ENCODE measurements at places on chromosomes 5 and 9.

DNA sequence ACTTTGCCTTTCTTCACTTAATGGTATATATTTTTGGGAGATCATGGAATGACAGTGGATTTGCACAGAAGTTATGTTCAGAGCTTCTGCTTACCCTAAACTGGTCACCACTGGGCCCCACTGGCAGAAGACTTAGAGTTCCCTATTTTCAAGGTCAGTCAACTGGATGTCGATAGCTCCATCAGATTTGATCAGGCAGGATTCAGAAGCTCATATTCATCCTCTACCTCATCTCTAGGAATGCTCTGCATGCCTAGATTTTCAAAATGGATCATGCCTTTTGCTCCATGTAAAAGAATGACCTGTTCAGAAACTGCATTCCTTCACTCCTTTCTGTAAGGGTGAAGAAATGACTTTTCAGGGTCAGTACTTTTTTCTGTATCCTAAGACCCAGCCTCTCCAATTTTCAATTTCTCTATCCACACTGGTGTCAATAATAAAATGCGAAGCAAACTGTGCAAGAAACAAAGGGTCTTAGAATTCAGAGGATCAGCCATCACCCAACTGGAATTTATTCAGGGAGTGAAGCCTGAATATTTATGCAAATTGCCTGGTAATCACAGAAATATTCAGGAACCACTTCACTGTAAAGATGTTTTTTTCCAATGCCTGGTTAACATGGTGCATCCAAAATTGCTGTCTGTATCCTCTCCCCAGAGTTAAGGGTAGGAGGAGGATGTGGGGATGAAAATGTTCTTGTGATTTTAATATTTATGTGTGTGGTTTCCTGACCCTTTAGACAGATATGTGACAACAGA, 125.4 kb downstream of the DOCK2 start:
- DNase-seq, result no peak

- no peak for DNase-seq
Measured at GRCh38 chr9:93127395-93127911, 6.6 kb downstream of the NINJ1 start.

- no peak for DNase-seq
Measured at GRCh38 chr9:100070104-100071041, 28.4 kb downstream of the ERP44 start.

GRCh38 chr5:180423598-180423997, 70.5 kb upstream of the GFPT2 start:
- no peak for DNase-seq

DNA sequence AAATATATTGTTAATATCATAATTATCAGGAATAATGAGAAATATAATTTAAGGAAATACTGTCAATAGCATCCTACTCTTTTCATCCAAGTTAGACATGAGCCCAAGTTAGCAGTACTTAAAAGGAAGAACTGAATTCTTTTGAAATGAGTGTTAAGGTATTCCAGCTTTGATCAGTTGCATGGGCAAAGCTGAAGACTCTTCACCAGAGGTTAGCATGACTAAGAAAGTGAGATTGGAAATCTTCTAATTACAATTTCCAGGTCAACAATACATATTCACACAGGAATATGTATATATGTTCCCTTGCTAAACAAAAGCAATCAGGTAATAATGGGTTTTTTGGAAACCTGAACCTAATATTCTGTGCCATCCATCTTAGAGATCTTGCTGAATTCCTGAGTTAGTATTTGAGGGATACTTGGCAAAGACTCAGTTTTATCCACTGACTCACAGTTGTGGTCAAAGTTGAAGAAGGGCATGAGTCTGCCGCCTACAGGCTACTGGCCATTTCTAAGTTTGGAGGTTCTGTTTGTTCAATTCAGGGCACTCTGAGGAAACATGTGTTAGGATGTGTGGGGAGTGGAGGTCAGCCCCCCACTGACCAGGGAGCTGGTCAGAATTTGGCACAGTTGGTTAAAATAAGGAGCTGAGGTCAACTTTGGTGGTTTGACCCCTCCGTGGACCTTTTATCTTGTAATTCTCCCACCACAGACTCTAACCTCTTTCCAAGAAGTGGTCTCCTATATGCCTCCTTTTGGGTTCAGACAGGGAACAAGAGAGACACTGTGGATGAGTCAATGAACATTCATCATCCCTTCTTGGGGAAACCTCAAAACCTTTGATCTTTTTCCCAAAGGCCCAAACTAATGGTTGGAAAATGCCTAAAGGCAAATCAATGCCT, 118.3 kb downstream of the PIK3R1 start:
- DNase-seq, result no peak

DNA sequence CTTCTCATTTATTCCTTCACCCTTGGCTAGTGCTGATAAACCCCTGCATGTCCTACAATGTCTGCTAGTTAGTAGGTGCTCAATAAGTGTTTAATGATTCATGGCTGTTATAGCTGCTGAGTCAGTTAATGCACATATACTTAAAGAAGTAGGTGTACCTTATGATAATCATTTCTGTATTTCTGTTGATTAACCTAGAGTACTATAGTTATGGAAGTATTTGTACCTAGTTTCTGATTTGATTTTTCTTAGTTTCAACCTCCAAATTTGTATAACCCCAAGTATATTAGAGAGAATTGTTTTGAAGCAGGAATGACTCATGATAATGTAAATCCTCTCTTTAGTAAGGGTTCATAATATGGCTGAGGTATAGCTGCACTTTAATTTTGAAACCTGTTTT, 8.9 kb downstream of the SMAD5 start:
- no peak for DNase-seq

DNA sequence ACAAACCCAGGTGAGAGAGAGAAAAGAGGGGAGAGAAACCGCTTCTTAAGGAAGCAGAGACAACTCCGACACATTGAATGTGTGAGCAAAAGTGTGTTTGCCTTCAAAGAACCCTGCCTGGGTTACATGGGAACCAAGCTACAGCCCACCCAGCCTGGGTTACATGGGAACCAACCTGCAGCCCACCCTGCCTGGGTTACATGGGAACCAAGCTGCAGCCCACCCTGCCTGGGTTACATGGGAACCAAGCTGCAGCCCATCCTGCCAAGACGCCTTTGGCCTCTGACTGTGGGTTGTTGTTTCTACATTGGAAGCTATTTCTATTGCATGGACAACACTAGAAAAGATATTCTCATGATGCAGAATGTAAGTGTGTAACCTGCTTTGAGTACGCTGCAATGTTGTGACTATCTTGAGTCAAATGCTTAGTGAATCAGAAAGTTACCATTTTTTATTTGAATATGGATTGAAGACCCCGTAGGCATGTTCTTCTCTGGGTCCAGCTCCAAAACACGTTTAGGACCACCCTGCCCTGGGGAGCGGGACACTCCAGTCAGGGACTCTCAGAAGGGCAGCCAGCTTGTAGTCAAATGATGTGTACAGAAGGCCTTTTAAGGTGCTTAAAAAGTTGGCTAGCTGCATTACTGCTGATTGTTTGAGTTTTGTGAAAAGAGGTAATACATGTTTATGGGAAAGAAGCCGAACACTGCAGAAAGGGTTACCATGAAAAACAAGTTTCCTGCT, 39.1 kb upstream of the UNC5A start:
- DNase-seq, result no peak

GRCh38 chr9:129608561-129609481, 12.1 kb downstream of the C9orf50 start:
- DNase-seq, result no peak

DNA sequence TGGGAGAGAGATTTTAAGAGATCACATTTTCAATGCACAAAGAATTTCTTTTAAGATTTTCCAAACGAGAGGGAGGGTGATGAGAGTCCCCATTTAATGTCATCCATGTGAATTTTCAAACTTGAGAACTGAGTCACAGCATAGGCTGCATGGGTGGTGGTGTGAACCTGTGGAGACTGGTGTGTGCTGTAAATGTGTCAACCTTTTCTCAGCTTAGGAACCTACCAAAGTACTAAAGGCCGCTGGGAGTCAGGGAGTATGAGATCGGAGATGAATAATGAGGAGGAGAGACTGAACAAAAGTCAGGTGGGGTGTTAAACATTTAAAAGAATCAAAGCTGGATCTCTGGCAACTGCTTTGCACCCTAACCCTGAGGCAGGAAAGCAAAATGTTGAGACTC, 7.5 kb downstream of the ALDH1A1 start:
- no peak for DNase-seq

GRCh38 chr9:79688363-79688762, 116.6 kb downstream of the TLE4 start:
- no peak for DNase-seq

DNA sequence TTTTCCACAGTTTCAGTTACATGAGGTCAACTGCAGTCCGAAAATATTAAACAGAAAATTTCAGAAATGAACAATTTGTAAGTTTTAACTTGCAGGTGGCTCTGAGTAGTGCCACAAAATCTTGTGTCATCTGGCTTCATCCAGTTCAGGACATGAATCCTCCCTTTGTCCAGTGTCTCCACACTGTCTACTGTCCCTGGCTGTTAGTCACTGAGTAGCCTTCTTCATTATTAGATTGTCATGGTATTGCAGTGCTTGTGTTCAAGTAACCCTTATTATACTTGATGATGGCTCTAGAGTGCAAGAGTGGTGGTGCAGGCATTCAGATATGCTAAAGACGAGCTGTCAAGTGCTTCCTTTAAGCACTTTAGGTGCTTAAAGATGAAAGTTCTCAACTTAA, 65.3 kb downstream of the CFAP95 start:
- DNase-seq, result no peak

GRCh38 chr9:133059623-133060022, 2.2 kb upstream of the CEL start:
- DNase-seq, result no peak

- no peak for DNase-seq
Measured at GRCh38 chr9:119852390-119852789, 483.2 kb upstream of the BRINP1 start.

GRCh38 chr5:126769703-126770102, 7.2 kb upstream of the LMNB1 start:
- DNase-seq, result no peak

- no peak for DNase-seq
Measured at GRCh38 chr9:104276709-104277245, 182.7 kb downstream of the SMC2 start.

DNA sequence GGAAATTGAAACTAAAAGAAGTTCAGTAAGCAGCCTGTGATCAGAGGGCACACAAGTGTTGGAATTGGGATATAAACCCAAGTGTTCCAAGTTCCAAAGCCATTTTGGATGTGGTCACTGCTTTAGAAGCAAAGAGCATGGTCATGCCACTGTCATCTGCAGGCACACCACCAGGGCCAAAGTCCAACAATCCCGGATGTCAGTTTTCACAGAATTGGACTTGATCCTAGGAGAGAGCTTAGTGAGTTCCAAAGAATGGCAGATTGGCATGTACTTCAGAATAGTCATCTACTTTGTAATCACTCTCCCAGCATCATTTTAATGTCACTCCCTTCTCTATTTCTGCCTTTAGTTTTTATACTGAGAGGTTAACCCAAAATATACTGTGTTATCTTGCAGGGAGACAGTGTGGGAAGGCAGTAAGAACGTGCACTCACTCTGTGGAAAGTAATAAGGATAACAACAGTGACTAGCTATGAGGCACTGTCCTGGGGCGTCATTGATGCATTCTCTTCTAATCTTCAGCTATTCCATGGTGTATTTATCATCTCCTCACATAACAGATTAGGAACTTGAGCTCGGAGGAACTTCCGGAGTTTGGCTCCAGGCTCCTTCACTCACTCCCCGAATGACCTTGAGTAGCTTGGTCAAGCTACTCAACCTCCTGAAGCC, 388.0 kb downstream of the ACTL7B start:
- no peak for DNase-seq

DNA sequence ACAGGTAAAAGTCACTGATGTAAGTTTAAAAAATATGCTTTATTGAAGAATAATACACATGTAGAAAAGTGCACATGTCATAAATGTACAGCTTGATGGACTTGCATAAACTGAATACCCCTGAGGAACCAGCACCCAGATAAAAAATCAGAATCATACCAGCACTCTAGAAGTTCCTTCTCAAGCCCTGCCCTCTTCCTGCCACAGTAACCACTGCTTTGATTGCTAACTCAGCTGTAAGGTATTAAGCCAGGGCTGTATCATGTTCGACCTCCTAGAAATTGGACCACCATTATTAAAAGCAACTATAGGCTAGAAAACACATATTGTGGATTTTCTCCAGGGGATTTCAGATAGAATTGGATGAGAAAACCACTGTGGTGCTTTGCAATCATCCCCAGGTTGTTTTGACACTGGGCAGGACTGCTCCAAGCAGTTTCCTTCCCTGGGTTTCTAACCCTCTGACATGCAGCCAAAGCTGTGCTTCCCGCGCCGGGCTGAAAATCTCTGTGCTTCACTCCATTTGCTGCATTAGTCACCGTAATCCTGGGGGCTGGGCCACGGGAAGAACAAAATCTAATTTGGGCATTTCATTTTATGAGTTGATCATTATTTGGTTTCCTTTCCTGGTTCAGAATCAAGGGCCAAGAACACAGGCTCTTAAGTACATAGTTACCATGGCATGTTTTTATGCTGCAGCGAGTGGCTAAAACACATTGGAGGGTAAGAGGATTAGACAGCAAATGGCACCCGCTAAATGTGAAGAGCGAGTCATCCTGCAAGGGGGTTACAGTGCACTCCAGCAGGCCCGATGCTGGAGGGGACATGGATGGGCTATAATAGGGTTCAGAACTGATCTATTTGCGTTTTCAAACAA, 139.4 kb upstream of the IL12B start:
- no peak for DNase-seq

DNA sequence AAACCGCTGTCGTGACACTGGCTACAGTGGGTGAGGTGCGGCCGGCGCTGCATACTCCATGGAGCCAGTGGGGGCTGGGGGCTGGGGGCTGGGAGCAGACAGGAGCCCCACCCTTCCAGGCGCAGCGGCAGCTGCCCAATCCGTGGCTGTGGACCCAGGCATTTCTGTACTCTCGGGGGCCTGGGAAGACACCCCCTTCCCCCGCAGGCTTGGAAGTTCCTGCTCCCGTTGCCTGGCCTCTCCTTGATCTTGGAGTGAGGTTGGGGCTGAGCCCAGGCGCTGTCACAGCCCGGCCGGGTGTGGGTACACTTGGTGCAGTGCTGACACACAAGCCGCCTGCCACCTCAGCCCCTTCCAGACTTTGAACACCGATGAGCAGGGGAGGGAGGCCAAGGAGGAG, 27.7 kb upstream of the GGTA1 start:
- DNase-seq, result no peak

GRCh38 chr5:103624675-103625074, 62.1 kb upstream of the NUDT12 start:
- no peak for DNase-seq

- no peak for DNase-seq
Measured at GRCh38 chr5:53111139-53111538, 1.6 kb upstream of the MOCS2 start.

Measured in lower leg skin (tissue), 4 donors.